Brain pericyte (primary cell): ENCODE measurements at places on chromosomes 4 and X.

DNA sequence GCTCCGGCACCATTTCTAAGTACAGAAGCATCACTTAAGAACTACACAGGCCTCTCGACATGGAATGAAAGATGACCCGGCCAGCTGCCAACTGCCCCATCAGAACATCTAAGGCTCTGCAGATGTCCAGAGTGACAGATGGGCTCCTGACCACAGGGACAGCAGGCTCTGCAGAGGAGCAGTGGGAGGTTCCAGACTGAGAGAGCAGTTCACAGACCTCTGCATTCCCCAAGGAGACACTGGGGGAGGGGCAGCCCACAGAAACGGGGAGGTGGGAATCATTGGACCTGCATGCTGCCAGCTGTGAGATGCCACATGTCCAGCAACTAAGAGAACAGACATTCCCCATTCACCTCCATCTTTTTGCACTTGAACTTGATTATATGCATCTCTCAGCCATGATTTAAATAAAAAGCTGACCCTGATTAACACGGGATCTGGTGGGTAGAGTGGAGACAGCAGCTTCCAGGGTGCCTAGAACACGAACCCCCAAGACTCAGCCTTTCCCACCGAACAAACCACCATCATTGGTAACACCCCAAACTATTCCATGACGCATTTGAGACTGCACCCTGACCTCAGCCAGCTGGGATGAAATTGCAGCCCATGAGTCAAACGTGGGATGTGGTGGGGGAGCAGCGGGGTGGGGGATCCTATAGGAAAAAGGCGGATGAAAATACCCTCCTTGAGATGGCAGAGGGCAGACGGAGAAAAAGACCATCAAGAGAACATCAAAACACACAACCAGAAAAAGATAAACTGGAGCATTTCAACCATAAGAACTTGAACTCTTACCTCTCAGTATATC lies 47.2 kb downstream of the AFAP1 start:
- peak; percentile 91 for DNase-seq

DNA sequence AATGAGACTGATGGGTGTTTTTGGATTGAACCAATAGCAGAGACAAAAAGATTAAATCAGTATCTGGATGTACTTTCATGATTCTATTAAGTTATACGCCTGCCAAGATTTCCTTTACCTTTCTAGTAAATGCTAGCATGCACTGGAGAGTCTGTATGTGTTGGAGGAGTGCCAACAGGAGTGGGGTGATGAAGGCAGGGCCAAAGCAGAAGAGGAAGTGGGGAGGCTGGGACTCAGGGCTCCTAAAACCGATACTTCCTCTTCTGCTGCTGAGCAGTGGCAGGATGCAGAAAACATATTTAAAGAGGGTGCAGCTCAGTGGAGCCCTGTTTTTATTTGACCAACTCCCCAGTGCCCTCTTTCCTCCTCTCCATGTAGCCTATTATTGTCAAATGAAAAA lies 5.6 kb downstream of the CYSLTR1 start:
- DNase-seq: no peak

DNA sequence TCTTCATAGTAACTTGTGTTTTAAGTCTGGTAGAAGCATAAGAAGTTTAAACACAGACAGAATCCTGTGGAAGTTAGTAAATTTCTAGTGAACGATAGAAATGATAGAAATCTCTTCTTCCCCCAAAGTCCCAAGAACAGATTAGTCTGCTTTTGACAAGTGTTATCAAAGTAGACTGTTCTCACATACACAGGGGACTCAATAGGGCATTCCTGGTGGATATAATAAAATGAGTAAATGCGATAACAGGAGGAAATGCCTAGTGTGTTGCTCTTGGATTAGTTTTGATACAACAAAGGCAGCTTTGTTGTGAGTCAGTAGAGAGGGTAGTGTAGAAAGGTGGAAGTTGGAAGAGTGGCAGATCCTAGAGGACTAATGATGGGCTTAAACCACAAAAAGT lies 43.5 kb downstream of the CLCN3 start:
- DNase-seq: no peak

GRCh38 chr4:113610537-113610936 lies 151.0 kb downstream of the CAMK2D start:
- DNase-seq: no peak

- no peak for DNase-seq
These were observed 394.1 kb downstream of the GALNTL6 start for GRCh38 chr4:172207258-172207657.

- no peak for DNase-seq
These were observed 1.7 kb upstream of the SLC2A9 start for GRCh38 chr4:10023050-10023419.

DNA sequence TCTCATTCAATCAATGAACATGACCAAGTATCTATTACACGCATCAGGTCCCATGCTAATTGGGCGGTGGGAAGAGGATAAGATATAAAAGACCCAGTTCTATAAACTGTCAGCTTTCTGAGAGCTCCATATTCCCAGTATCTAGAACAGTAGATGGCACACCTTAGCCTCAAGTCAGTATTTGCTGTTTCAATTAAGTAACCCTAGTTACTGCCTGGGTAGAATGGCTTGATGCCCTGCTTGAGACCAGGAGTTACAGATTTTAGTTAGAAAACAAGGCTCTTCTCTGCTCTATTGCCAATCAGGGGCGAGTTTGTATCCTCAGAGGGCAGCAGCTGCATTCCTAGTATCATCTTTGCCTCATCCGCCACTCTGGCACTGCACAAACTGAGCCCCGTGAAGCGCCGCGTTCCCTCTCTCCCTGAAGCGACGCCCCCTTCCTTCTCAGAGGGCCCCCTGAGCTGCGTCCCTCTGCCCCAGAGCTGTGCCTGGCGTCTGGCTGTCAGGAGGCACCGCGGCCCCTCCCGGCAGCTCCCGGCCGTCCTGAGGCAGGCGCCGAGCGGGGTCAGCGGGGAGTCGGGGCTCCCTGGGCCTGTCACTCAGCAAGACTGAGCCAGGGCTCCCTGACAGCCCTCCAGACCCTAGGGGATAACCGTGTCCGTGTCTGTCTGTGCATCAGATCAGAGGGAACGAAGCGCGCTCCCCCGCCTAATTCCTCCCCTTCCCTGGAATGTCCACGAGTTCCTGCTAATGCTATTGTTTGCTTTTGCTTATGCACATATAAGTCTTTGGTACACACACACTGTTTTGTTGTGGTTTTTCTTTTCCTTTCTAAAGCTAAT lies 212.4 kb upstream of the TTC29 start:
- no peak for DNase-seq

- no peak for DNase-seq
These were observed 31.4 kb downstream of the SUPT20HL1 start for GRCh38 chrX:24391843-24392242.

GRCh38 chr4:48157271-48157670 lies 23.2 kb upstream of the TXK start:
- DNase-seq: no peak

DNA sequence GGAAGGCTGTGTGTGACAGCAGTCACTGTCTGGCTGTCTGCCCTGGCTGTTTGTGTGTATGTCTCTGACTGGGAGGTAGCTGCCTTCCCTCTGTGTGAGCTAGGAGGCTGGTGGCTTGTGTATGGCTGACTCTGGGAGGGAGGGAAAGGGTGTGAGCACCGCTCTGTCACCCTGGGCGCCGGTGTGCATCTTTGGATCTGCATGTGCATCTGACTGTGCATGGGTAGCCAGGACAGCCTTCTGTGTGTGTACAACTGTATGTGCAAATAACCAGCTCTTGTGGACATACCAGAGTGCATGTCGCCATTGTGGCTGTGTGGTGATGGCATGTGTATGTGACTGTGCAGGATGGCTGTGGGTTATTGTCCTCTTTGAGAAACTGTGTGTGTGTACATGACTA lies 7.4 kb upstream of the ERAS start:
- no peak for DNase-seq

DNA sequence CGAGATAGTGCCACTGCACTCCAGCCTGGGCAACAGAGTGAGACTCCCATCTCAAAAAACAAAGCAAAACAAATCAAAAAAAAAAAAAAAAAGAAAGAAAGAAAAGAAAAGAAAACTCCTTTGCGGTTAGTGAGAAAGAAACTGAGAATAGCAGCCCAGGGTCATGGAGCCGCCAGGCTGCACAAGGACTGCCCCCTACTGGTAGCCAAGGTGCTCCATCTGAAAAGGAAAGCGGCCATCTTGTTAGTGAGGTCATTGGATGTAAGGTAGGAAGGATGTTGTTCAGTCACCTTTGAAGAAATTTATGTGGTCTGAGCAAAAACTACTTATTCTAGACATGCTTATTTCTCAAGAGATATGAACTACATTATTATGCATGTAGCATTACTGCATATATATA lies 660.6 kb upstream of the TENM3 start:
- DNase-seq: no peak

DNA sequence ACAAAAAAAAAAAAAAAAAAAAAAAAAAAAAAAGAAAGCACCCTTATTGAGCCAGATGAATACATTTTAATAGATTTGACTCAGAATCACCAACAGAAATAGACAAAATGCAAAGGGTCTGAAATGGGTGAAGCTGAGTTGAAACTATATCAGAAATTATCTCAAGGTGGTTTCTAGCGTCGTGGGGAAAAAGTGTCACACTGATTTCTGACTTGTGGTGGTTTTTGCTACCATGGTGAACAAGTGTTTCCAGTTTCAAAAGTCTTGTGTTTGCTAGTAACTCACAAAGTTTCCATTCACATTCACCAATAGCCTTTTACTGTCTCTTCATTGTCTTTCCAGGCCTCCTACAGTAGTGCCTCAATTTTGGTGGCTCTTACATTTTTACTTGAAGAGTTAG lies 135.5 kb downstream of the ARHGAP24 start:
- DNase-seq: no peak

DNA sequence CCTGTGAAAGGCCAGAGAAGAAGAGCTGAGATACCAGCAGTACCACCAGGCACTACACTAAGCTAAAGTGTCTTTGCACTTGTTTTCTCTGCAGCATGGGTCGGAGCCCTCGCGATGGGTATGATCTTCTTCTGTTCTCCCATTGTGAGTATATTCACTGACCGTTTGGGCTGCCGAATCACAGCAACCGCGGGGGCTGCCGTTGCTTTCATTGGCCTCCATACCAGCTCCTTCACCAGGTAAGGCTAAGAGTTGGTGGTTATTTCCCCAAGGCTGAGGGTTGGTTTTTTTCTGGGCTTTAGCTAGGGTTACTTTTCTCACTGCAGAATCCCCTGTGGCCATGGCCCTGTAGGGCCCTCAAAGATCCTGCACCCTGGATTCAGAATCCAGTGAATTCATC lies 93.5 kb downstream of the RLIM start:
- no peak for DNase-seq

DNA sequence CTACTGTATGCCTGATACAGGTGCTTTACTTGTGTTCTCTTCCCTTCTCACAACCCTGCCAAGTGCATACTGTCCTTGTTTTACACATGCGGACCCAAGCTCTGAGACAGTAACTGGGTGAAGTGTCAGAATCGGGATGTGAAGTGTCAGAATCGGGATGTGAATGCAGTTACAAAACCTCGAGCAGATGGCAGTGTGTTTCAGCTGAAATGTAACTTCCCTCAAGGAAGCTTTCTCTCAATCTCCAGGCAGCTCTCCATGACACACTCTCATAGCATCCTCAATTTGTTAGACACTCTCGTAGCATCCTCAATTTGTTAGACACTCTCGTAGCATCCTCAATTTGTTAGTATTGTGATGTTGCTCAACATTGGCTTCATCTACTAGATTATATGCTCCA lies 1.1 kb upstream of the HPSE start:
- no peak for DNase-seq

DNA sequence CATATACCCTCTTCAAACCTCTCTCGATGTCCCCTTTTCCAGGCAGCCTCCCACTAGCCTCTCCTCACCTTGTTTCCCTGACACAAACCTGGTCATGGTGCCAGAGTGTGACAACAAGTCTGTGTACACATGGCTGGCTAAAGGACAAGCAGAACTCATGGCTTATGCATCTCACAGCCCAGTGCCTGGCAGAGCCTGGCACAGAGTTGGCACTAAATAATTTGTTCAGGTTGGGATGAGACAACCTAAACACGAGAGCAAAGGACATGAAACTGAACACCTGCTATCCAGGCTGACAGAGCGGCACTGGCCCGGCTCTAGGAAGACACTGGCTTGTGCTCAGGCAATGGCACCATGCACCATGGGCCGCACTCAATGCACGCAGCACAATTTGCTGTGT lies 48.2 kb upstream of the FGFBP2 start:
- DNase-seq: no peak

GRCh38 chr4:87566276-87566675 lies 37.1 kb upstream of the SPARCL1 start:
- DNase-seq: no peak

- no peak for DNase-seq
These were observed 44.6 kb upstream of the TEX13A start for GRCh38 chrX:105265093-105265492.

GRCh38 chr4:174437324-174437723 lies 85.0 kb downstream of the HPGD start:
- DNase-seq: no peak

DNA sequence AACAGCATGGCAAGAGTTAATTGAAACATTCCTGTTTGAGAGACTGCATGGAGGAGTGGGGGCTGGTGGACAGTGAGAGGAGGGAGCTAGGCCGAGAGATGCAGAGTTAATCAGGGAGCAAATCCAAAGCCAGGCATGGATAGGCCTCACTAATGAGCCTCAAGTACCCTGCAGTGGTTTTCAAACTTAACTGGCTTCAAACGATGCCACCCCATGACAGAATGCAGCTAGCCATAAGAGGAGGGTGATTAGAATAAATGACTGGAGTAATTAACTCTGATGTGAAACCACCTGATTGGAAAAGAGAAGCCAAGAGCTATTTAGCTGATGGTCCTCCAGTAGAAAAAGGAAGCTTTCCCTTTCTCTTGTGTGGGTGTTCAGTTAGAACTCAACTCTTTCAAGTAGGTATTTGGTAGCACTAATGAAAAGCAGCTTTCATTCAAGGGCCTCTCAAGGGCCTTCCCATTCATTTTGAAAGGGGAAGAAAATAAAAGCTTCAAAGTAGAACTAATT lies 215.4 kb upstream of the MAB21L2 start:
- DNase-seq: no peak

DNA sequence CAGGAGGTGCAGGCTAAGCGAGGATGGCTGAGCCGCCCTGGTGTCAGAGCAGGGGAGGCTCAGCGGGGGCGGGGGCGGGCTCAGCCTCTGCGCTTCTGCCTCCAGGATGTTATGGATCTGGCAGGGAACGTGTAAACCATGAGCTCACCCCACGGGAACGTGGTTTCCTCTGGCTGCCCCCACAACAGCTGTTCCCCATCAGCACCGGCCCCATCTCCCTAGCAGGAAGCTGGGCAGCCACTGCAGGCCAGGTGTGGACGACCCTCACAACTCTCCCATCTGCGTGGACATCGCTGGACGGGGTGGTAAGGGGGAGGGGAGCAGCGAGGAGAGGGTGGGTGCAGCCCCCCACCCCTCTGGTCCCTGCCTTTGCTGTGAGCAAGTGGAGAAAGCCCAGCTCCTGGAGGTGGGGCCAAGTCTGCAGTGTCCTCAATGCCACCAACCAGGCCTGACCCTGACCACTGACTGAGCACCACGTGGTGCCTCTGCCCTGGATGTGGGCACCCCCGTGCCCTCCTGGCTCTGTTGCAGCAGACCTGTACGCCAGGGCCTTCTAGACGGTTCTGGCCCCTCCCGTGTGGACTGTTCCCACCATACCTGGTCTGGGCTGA lies 28.1 kb upstream of the SPON2 start:
- peak; percentile 47 for DNase-seq
